ENCODE measurements at places on chromosomes 13 and 19.

- DNase-seq, result no peak
Measured at GRCh38 chr13:73129023-73129422, 70.2 kb downstream of the KLF5 start.

DNA sequence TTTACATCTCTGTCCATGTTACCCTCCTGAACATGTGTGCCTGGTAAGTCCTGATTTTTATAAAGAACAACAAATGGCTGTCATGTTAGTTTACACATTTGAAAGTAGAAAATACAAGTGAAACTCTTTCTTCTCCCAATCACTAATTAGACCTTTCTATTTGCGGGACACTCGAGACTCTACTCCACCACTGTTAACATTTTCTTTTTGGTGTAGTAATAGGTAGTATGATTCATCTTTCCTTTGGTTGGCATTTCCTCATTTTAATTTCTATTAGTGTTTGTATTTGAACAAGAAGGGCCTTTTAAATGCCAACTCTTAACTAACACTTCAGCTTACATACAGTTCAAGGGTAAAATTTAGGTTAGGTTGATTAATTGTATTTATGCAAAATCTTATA is 371.1 kb downstream of the PCDH9 start:
- no peak for DNase-seq

DNA sequence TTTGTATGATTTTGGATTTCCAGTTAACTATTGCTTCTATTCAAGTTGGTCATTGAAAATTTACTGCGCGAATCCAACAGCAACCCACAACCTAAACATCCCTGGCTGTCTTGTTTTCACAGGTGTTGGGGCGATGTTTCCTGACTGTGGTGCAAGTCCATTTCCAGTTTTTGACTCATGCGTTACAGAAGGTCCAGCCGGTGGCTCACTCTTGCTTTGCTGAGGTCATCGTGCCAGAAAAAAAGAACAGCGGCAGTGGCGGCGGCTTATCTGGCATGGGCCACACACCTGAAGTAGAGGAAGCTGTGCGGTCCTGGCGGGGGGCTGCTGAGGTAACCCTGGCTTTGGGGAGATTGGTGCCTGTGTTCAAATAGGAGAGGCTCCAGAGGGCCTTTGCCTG is 45.2 kb upstream of the GPI start:
- DNase-seq, result no peak

- no peak for DNase-seq
Measured at GRCh38 chr19:12783849-12784393, 7.4 kb upstream of the JUNB start.

GRCh38 chr19:57319869-57320179 is 448 bp upstream of the ZNF543 start:
- DNase-seq, result no peak

DNA sequence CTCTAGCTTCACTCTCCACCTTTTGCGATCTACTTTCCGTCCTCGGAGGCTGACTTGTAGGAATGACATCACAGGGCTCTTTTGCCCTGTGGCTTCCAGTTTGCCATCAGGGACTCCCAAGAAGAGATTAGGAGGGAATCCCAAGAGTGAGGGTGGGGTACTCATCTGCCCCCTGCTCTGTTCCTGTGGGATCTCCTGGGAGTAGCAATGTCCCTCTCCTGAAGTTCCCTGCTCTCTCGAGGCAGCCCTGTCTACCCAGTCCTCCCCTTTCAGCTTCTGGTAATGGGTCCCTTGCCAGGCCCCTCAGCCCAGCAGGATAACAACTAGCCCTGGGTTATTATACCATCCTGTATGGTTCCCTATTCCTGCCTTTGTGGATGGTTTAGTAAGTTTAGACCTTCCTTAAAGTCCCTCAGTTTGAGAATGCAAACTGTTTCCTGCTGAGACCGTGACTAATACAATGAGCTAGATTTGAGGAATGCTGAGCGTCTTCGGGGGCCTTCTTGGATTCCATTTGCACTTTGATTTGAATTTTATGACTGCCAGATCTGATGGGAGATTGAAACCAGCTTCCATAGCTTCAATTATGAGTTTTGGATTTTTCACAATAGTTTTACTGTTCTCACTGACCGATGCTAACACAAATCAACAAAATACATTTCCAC is 73.7 kb upstream of the IPO5 start:
- DNase-seq, result no peak

DNA sequence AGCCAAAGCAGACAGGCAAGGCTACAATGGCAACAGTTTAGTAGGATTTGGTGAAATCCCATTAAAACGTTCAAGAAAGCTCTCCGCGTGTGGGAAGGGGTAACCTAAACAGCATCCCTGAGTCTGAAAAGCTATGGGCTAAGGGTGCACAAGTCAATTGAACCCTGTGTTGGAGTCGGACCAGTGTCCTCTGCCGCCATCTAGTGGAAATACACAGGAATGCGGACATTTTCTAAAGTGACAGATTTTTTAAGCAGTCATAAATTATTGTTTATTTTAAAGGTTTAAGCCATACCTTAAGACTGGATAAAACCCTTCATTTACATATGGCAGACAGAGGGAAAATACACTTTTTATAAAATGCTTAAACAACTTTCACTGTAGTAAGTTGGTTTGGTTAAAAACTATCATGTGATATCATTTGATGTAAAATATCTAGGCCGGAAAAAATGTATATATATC is 26.5 kb upstream of the LSM14A start:
- DNase-seq, result peak; percentile 74

- no peak for DNase-seq
Measured at GRCh38 chr13:108618233-108618632, 11.2 kb upstream of the MYO16 start.

DNA sequence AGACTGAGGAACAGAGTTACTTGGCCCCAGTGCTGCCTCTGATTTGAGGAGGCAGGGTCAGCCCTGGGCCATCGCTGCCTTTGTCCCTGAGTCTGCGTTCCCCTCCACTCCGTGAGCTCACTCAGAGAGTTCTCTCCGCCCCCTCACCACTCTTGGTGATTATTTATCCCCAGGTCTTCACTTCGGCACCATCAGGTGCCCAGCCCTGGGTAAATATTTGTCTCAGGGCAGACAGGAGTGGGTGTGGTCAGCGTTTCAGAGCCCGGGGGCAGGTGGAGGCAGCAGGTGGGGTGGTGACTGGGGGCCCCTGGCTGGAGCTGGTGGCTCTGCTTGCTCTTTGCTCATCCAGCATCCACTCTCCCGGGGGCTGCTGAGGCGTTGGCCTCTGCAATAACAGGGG is 20.6 kb downstream of the PPP1R37 start:
- DNase-seq, result no peak

DNA sequence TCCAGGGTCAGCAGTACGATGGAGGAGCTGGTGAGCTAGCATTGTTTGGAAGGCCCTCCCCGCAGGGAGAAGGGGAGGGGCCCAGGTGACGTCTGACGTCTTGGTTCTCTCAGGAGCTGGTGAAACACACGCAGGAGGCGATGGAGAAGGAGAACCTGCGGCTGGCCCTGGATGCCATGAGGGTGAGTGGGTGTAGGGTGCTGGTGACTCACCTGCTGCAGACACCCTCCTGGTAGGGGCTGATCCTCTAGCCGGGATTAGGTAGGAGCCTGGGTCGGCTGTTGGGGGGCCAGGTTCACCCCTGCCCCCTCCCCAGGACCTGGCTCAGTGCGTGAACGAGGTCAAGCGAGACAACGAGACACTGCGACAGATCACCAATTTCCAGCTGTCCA is 55.8 kb downstream of the VAV1 start:
- DNase-seq, result peak; percentile 45

GRCh38 chr13:91135968-91136367 is 211.5 kb upstream of the MIR17HG start:
- no peak for DNase-seq

- DNase-seq, result peak; percentile 69
Measured at GRCh38 chr19:3270902-3271301, 46.4 kb downstream of the CELF5 start.

GRCh38 chr19:12996406-12997094 is 1.3 kb downstream of the NFIX start:
- DNase-seq, result peak; percentile 69

DNA sequence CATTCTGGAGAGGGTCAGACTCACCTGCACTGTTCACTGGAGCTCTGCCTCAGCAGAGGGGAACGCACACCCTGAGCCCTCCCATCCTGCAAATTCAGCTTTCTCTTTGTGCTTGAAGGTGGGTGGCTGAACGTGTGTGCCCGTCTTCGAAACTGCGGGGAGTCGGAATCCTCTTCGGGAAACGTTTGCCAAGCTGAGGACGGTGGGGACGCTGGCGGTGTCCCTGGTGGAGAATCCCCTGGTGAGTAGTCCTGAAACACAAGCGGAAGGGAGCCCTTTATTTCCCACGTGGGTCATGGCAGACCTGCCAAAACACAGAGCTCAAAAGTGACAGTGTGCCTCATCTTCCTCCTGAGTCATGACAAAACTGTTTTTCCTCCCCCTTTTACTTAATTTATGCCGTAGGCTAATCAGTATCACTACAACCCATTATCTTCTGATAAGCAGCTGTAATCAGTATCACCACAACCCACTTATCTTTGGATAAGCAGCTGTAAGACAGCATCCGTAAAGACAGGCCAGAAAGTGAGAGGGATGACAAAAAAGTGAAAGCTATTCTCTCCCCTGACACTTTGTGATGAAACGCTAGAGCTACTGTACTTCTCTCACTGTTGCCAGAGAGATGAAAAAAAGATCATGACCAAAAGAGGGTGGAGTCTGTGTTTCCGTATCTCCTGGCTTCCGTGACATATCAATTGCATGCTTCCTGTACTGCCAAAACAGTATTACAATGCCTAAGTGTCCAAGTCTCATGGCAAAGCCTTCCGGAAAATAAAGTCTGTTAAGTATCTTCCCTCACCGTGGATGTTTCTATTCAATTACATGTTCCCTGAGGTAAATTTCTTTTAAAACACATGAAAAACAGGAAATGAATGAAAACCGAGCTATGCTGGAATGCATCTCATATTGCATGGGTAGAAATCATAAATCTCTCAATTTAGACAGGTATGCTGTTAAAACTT is 155.5 kb downstream of the TBC1D4 start:
- DNase-seq, result no peak

DNA sequence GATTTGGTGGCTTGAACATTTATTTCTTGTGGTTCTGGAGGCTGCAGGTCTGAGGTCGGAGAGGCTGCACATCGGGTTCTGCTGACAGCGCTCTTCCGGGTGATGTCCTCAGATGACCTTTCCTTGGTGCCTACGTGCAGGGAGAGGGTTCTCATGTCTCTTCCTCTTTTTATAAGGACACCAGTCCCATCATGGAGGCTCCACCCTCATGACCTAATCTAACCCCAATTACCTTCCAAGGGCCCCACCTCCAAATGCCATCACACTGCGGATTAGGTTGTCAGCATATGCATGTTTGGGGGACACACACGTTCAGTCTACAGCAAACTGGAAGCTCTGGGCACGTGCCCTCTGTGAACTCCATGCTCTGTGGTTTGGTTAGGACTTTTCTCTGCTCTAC is 338.6 kb downstream of the FGF9 start:
- no peak for DNase-seq

DNA sequence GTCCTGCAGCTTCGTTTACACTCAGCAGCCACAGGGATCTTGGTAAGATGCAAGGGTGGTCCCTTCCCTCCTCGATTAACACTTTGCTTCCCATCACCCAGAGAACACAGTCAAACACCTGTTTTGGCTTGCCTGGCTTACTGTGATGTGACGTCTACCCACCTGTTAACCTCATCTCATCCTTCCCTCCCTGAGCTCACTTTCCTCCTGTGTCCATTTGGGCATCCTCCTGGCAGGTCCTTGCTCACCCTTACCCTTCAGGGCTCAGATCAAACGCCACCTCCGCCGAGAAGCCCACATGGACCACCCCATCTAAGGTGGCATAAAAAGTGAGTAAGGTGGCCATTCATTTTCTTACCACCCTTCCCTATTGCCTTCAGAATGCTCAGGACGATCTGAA is 9.2 kb downstream of the FIZ1 start:
- DNase-seq, result no peak

GRCh38 chr19:47778049-47778953 is at the start of gene SELENOW:
Gene SELENOW, plus strand, starts transcription at chr19:47778703. Its CDS starts 83 bp downstream, at chr19:47778786.
- DNase-seq, result peak; percentile 95

DNA sequence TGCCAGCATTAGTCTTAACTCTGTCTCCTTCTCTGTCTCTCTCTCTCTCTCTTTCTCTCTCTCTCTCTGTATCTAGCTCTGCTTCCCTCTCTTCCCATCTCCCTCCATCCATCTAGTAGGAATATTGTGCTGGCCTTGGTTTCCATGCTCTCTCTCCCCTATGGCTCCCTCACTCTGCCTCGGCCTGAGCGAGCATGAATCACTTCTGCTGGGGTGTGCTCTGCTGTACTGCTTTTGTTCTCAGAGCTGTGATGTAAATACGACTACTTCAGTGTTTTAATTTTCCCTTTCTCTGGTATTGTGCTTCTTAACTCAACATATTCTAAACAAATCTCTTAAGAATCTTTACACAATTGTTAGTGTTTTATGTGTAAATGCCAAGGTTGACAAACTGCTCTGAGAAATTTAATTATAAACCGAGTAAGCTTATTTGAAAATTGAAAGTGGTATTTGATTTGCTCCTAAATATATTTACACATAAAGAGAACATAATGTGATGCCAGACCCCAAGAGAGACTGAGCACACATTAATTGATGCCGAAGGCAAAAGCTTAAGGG is 211.5 kb upstream of the KL start:
- no peak for DNase-seq

DNA sequence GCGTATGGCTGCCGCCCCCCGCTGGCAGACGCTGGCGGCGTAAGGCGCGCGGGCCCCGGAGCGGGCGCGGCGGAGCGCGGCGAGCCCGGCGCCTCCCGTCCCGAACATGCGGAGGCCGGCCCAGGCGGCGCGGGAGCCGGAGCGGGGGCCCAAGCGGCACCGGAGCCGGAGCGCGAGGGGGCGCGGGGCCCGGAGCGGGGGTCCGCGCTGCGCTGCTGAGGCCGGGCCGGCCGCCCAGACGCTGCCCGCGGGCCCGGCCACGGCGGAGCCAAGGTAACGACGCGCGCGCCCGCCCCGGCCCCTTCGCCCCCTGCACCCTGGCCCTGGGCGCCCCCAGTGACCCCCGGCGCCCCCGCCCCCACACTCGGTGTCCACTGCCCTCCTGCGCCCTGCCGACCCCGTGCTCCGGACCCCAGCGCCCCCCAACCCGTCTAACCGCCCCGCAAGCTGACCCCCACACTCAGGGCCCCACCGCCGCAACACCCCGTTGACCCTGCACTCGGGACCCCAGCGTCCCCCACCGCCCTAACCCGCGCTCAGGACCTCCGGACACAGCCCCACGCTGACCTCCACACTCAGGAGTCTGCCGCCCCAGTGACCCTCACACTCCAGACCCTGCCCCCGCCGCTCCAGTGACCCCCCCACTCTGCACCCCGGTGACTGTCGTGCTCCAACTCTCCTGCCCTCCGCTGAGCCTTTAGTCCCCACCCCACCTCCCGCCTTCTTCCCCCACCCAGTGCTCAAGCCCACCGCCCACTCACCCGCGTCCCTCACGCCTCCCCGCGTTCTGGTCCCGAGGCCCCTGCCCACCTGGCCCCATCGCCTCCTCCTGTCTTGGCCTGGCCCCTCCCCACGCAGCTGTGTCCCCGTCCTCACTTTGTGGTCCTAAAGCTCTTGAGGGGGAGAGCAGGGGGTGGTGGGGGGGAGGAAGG is at the start of gene CSNK1G2:
Gene CSNK1G2 (plus strand): TSS at position 27 of the 932 bp plus-strand sequence. CDS start 28,601 bp downstream, outside the sequence.
- DNase-seq, result no peak

GRCh38 chr13:55553701-55554100 is 1587.0 kb upstream of the PRR20A start:
- no peak for DNase-seq

- no peak for DNase-seq
Measured at GRCh38 chr19:12695096-12695495, 1.3 kb downstream of the FBXW9 start.

GRCh38 chr19:29574510-29574909 is 31.6 kb upstream of the POP4 start:
- DNase-seq, result no peak

- peak; percentile 47 for DNase-seq
Measured at GRCh38 chr19:47247308-47247990, 8.9 kb upstream of the CCDC9 start.

- peak; percentile 67 for DNase-seq
Measured at GRCh38 chr19:51690454-51691073, 2.6 kb upstream of the SPACA6 start.
